Thoracic aorta (tissue), 2 donors: ENCODE measurements at places on chromosomes 4 and X. TPM values are rescaled to one million over a fixed set of nuclear protein-coding genes. Genes with fewer than 3 reads are reported as not detected.
A peak's percentile ranks its signal among the peaks of the same experiment; 100 is the strongest.

GRCh38 chrX:48800574-48801279, 1.1 kb upstream of the HDAC6 start:
- no peaks in the 10 kb centered on the region for H3K27me3 ChIP-seq
- peak overlapping the region; percentile 81 for H3K4me3 ChIP-seq
- H3K27ac ChIP-seq: peak overlapping the region; percentile 89
- no peak for DNase-seq

Gene BEX5
- total RNA-seq: 5.2 TPM

Gene CTAG2
- not detected for total RNA-seq

DNA sequence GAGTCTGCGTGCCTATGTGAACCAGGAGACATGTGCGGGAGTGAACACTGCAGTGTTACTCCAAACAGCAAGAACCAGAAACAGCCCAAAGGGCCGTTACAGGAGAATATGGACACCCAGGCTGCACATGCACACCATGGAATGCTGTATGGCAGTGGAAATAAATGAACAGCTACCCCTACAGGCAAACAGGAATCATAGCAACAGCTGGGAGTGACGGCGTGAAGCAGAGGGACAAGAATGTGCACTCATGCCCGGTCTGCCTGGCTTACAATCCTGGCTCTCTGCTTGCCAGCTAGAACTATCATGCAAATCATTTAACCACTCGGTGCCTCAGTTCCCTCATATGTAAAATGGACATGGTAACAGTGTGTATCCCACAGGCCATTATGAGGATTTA, 16.6 kb downstream of the GPKOW start:
- no peaks in the 10 kb centered on the region for H3K27me3 ChIP-seq
- H3K36me3 ChIP-seq: peaks cover 4% of the 10 kb centered on the region
- no peaks in the 10 kb centered on the region for H3K4me1 ChIP-seq
- H3K4me3 ChIP-seq: no peak overlapping the region
- H3K27ac ChIP-seq: no peak overlapping the region

DNA sequence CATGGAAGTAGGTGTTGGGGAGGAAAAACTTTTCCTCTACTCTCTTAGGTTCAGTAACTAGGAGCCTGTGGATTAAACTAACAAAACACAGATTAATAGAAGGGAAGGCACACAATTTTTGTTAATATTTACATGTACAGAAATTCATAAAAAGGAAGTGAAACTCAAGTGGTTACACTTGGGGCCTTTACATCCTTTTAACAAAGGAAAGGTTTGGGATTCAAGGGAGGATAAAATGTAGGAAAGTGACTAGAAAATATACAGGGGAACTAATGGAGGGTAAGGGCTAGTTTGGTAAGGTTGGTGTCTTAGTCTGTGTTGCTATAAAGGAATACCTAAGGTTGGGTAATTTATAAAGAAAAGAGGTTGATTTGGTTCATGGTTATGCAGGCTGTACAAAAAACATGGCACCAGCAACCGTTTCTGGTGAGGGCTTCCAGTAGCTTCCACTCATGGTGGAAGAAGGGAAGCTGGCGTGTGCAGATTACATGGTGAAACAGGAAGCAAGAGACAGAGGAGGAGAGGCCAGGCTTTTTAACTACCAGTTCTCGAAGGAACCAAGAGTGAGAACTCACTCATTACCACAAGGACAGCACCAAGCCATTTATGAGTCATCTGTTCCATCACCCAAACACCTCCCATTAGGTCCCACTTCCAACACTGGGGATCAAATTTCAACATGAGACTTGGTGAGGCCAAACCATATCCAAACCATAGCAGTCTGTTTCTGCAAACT, 124.4 kb downstream of the CHRDL1 start:
- H3K36me3 ChIP-seq: no peaks in the 10 kb centered on the region
- no peak for DNase-seq
- no peaks in the 10 kb centered on the region for H3K4me1 ChIP-seq

- DNase-seq: no peak
- H3K27ac ChIP-seq: no peak overlapping the region
- H3K36me3 ChIP-seq: no peaks in the 10 kb centered on the region
- no peak overlapping the region for H3K4me3 ChIP-seq
- no peaks in the 10 kb centered on the region for H3K27me3 ChIP-seq
Observed at GRCh38 chr4:103375278-103375677, 177.1 kb upstream of the CENPE start.

Gene DRP2
- total RNA-seq: 0.99 TPM

Gene TKTL2
- not detected for total RNA-seq

DNA sequence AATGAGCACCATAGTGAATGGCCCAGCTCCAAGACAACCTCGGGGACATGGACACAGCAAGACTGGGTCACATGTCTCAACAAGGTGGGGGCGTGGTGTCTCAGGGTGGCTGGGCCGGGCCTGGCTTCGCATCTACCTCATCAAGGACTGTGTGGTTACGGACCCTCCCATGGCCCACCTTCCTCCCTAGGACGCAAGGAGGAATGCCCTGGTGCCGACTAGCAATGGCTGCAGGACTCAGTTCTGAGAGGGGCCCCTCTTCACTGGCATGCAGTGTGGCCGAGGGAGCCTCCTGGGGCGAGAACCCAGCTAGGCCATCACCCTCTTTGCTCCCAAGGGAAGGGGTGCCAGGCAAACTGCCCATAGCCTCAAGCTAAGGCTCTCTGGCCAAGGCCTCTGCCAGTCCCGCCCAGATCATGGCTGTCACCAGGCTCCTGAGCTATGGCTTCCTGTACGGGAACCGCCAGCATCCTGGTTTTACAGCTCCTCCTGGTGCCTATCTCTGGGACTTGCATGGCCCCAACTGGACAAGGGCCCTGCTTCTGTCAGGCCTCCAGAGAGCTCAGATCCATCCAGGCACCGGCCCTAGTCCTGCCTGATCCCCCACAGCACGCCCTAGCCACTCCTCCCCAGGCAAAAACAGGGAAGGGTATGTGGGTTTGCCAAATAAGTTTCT, 218.0 kb upstream of the AGTR2 start:
- no peaks in the 10 kb centered on the region for H3K36me3 ChIP-seq
- no peak for DNase-seq
- no peaks in the 10 kb centered on the region for H3K4me1 ChIP-seq

DNA sequence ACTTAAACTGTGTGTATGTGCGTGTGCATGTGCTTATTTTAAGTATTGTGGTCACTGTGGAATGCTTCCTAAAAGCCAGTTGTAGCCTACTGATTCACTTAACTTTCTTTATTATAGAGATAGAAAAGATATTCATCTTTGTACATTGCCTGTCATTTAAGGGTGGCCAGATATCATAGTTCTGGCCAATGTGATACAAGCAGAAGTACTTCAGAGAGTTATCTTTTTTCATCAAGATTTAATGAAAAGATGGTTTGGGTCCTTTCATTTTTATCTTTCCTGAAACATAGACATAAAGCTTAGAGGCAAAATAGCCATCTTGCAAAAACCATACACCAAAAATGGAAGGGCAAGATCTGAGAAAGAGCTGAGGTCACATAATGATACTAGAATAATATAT, 744.7 kb upstream of the ADGRL3 start:
- H3K4me3 ChIP-seq: no peak overlapping the region
- no peak overlapping the region for H3K27ac ChIP-seq
- DNase-seq: no peak
- no peaks in the 10 kb centered on the region for H3K27me3 ChIP-seq
- H3K4me1 ChIP-seq: no peaks in the 10 kb centered on the region

Gene RAB41
- not detected for total RNA-seq

DNA sequence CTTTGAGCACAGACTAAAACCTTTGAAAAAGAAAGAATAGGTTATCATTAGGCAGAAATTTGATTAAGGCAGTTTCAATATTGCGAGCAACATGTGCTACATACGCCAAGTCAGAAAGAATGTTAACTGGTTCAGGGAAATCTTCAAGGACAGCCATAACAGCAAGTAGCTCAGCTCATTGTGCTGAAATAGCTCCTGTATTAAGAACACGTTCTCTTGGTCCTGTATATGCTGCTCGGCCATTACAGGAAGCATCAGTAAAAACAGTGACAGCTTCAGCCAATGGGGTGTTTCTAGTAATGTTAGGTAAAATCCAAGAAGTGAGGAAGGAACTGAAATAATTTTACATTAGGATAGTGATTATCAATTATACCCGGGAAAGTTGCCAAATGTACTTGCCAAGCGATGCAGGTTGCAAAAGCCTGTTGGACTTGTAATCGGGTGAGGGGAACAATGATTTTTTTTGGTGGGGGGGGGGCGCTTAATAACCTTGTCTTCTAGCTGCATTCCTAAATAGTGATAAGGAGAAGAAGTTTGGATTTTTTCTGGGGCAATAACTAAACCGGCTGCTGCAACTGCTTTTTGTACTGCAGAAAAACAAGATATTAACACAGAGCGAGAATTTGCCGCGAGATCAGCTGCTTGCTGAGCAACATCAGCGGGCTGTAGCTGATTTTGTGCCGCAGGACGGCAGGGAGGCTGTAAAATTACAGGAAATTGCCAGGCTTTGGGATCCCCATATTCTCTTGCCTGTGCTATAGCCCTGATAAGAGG, 49.4 kb upstream of the RASSF6 start:
- H3K27ac ChIP-seq: no peak overlapping the region
- no peaks in the 10 kb centered on the region for H3K27me3 ChIP-seq
- H3K4me1 ChIP-seq: peaks cover 24% of the 10 kb centered on the region
- no peak for DNase-seq

Gene ATP5ME
- 21.0 TPM for total RNA-seq

DNA sequence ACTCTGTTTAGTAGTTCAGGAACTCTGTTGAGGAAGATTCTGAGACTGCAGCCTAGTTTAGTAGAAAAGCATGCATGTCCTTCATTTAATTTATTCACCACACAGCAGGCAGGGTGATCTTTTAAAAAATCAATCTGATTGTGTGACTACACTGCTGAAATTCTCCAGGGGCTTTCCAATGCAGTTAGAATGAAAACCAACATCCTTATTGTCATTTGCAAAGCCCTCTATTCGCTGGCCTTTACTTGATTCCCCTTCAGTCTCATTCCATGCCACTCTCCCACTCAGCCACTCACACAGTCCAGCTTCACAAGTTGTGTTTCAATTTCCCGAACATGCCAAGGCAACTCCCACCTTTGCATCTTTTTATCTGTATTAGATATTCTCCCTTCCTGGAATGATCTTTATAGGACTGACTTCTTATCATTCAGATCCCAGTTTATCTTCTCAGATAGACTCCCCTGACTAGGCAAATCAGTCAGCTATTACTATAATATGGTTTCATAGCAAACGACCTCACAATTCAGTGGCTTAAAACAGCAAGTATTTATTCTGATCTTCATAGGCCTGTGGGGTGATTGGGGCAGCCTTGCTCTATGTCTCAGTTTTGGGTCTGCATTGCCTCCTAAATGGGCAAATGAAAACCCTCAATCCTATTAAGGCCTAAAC, 21.3 kb upstream of the FTHL17 start:
- H3K4me3 ChIP-seq: no peak overlapping the region
- no peak for DNase-seq
- no peaks in the 10 kb centered on the region for H3K4me1 ChIP-seq
- H3K27me3 ChIP-seq: no peaks in the 10 kb centered on the region

DNA sequence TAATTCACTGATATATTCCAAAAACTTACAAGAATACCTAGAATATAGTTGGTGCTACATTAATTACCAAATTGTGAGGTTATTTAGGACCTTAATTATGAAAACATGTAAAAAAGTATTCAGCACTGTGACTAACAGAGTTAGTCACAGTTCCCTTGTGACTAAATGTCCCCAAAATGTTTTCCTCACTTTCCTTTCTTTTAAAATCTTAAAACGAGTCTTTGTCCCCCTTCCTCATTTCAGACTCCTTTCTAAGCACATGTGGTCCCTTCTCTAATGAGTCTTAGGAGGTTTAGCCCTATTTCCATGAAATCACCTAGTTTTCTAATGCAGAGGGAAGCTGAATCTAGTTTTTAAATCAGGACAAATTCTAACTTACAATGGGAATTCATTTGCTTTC, 175.0 kb downstream of the PPP3CA start:
- H3K4me1 ChIP-seq: no peaks in the 10 kb centered on the region
- no peak overlapping the region for H3K27ac ChIP-seq
- no peaks in the 10 kb centered on the region for H3K27me3 ChIP-seq
- H3K36me3 ChIP-seq: no peaks in the 10 kb centered on the region
- DNase-seq: no peak
- no peak overlapping the region for H3K4me3 ChIP-seq

GRCh38 chrX:76148041-76148665, 24.7 kb upstream of the PBDC1 start:
- H3K27me3 ChIP-seq: no peaks in the 10 kb centered on the region
- peak overlapping the region; percentile 82 for H3K27ac ChIP-seq
- no peaks in the 10 kb centered on the region for H3K36me3 ChIP-seq
- H3K4me3 ChIP-seq: peak overlapping the region; percentile 43
- DNase-seq: no peak

- H3K36me3 ChIP-seq: no peaks in the 10 kb centered on the region
- DNase-seq: no peak
- H3K27me3 ChIP-seq: no peaks in the 10 kb centered on the region
- no peak overlapping the region for H3K27ac ChIP-seq
Observed at GRCh38 chr4:127249767-127250108, 383.0 kb upstream of the INTU start.

DNA sequence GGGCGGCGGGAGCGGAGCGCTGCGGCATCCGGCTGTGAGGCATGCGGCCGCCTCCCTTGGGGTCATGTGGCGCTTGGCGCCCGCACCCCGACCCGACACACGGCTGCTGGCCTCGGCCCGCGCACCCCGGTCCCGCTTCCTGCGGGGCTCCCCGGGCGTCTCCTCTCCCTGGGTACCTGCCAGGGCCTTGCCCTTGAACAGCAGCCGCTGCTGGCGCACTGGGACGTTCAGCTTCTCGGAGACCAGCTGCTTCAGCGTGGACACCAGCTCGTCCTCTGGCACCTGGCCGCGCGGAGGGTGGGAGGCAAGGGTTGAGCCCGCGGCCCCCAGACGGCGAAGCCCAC, 391 bp downstream of the UBL4A start:
- peak overlapping the region; percentile 78 for H3K4me3 ChIP-seq
- H3K27me3 ChIP-seq: no peaks in the 10 kb centered on the region
- peaks cover 5% of the 10 kb centered on the region for H3K36me3 ChIP-seq
- peak overlapping the region; percentile 38 for H3K27ac ChIP-seq

Gene SYTL5
- total RNA-seq: not detected

DNA sequence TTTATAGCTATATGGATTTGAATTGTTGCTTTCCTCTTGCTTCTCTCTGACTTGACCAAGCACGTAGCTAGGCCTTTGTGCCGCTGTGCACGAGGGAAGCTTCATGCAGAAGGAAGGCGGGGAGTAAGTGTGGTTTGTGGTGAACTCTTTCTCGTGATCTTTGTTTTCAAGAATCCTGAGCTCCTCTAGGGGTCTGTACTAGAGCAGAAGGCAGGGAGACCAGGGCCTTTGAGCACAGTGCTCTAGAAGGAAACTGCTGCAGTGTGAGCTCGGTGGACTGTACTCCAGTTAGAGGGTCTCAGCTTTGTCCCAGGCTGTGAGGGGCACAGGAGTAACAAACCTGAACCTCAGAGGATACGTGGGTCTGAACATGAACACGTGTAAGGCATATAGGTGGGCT, 49.0 kb downstream of the AGA start:
- no peaks in the 10 kb centered on the region for H3K27me3 ChIP-seq
- DNase-seq: no peak

DNA sequence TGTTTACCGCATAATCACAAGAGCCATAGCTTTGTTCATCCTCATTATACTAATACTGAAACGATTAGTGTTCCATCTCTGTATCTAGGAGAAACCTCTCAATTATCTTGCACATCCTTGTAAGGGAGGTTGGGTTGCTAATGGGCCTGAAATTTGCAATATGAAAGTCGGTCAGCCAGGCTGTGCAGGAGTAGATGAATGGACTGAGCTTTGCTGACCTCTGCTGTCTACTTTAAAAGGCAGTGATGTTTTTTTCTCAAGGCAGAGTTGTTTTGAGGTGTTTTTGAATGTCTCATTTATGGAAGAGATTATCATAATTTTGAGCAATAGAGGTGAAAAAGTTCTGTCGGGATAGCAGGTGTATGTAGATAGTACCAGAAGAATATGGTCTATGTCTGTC, 47.9 kb upstream of the LINC00632 start:
- H3K27ac ChIP-seq: no peak overlapping the region
- no peaks in the 10 kb centered on the region for H3K27me3 ChIP-seq
- no peaks in the 10 kb centered on the region for H3K36me3 ChIP-seq
